Naive B cell (primary cell): ENCODE measurements at places on chromosomes 7 and 10. TPM values are rescaled to one million over a fixed set of nuclear protein-coding genes. Genes with fewer than 3 reads are reported as not detected.

Gene CYP2C19
- polyA plus RNA-seq, result not detected

Gene SORBS1
- not detected for polyA plus RNA-seq

Gene HOXA7
- polyA plus RNA-seq, result not detected

Gene ADK
- polyA plus RNA-seq, result 316 TPM

Gene HPSE2
- polyA plus RNA-seq, result not detected

Gene ANKIB1
- polyA plus RNA-seq, result 5.2 TPM

Gene ZNF511
- polyA plus RNA-seq, result 86.0 TPM

DNA sequence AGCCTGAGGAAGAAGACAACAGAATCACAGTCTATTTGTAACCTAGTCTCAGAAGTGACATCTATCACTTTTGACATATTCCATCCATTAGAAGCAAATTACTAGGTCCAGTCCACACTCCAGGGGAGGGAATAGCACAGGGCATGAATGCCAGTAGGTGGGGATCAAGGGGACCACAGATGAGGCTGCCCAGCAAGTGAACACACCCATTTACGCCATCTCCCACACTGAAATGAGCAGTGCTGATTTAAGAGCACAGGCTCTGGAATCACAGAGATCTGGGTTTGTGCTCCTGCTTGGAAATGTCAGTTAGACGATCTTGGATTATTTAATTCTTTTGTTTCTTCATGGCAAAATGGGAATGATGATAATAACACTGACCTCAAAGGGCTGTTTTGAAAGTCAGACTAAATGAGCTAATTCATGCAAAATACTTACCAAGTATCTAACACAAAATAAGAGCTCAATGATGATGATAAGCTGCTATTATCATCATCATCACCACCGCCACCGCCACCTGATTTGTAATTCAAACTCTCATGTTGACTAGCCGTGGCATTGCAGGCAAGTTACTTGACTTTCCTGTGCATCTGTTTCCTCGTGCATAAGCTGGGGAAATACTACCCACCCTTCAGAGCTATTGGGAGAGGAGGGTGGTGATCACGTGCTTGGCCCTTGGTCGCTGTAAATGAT is 138.9 kb upstream of the KLF14 start:
- DNase-seq, result no peak

GRCh38 chr7:116354171-116354545 is 143.8 kb downstream of the TES start:
- no peak for DNase-seq

DNA sequence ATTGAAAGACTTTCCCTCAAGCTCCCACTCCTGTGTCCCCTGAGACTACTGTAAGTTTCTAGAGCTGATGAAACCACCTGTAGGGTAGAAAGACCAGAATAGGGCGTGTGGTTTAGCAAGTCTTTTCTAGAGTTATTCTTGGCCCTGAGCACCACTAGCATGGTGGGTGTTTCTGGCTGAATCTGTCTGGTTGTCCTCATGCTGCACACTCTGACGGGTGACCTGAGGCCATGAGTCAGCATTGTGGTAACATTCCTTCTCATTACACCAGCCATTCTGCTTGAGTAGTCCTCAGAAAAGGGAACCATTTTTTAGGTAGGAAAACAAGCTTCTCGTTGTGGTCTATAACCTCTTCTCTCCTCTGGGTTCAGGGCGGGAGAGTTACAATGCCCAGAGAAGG is 250.3 kb downstream of the SNX13 start:
- DNase-seq, result no peak

DNA sequence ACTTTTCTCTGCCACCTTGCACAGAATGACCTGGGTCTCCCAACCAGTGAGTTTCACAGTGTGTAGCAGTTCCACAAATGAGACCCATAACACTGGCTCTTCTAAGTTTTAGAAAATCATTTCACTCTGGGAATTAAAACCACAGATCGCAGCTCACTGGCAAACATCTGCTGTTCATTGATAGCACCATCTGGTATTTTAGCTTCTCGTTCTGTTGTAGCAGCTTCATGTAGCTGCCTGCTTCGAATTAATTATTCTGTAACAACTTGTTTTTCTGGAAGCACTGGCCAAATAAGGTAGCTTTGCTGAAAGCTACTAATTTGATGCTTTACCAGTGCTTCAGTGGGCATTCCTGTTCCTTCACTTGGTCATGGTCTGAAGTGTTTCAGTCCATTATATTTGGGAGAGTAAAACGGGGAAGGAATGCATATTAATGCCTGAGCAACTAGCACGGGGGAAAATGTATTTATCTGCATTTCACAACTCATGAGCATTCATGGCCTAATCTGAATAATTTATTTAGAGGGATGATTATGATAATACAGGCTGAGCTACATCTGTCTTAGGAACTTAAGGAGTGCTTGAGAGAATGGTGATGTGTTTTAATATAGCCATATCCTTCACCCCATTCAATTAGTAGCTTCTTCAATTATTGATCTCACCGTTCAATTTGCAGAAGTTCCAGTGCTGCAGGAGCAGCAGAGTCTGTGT is 447.4 kb downstream of the XPNPEP1 start:
- DNase-seq, result no peak

- DNase-seq, result no peak
These were observed 13.0 kb upstream of the WIPI2 start for GRCh38 chr7:5177060-5177459.

DNA sequence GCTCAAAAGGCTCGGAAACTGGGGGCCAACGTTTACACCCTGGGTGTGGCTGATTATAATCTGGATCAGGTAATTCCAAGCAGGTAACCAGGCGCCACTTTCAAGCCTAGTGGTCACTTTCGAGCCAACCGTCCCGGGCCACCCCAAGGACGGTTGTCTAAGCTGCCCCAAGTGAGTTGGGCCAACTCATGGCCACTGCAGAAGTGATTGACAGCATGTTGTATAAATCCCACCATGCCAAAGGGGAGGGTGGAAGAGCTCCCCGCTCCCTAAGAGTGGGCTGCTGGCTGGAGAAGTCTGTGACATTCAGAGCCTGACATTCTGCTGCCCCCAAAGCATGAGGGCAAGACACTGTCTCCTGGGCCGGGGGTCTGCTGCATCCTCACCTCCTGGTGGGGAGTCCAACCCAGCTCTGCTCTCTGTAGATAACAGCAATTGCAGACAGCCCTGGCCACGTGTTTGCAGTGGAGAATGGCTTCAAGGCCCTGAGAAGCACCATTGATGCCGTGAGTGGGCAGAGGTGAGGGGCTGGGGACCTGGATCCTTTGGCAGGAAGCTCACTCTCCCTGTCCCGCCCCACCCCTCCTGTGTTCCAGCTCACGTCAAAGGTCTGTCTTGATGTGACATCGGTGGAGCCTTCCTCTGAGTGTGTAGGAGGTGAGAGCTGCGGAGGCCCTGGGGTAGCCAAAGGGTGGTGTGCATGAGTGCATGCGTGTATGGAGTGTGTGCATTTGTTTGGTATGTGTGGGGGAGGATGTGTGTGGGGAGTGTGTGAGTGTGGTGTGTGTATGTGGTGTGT is 10.8 kb downstream of the ANTXRL start:
- DNase-seq, result no peak

GRCh38 chr7:34675749-34676374 is 17.8 kb downstream of the NPSR1 start:
- no peak for DNase-seq

DNA sequence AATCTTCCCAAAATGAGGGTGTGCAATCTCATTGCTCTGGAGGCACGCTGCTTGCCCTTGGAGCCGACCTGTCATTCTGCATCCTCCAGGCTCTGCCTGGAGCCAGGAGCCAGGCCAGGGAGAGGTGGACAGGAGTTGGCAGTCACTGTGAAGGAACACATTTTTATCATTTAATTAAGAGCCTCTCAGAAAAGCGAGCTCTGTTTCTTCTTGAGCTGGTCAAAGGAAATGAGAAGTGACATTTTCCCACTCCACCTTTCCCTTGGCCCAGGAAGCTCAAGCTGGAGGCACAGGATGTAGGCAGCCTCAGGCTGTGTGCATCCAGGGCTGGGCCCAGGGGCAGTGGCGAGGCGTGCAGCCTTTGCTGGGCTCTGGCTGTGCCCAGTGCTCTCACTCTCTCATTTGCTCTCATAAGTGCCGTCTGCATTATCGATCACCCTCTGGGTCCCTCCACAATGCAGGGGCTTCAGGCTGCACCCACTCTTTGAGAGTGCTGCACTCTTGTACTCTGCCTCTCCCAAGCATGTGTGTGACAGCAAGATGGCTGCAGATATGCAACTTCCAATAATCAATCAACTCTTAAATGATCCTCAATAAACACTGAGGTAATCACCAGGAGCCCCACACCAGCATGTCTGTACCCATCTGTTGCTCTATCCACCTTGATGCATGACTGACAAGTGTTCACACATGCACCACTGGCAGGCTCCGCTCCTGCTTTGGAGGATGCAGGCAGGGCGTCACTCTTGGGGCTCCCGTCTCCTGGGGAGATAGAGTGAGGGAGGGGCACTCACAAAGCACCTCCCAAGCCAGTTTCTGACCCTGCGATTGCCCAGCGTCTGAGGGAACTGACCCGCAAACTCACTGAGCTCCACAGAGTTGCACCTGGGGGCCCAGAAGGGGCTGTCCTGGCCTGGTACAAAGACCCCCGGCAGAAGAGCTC is 171.4 kb downstream of the ZNF248 start:
- DNase-seq, result no peak

- DNase-seq, result no peak
These were observed 231.4 kb downstream of the DNAJB6 start for GRCh38 chr7:157568106-157568769.

DNA sequence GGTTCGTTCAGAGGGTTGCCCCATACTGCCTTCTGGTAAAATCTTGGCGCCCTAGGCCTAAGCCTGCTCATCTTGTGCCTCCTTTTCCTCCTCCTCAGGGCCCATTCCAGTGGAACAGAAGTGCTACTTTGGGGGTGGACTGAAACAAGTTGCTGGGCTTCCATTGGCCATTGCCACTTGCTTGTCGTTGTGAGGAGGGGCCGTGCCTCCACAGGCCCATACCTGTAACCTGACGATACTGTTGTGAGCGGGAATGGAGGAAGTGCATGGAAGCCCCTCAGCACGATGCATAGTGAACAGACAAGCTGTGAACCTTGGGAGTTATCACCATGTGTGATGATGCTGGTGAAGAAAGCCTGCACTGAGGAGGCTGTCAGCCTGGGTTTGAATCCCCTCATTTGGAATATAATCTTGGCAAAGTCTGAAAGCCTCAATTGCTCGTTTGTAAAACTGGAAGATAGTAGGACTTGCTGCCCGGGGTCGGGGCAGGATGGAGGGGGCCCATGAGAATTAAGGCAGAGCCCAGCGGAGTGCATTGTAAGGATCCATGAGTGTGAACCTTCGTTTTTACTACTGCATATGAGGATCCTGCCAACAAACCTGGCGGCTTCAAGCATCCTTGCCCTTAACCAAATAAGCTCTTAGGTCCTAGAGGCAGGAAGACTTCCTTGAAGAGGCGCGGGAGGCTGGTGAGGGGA is 671 bp upstream of the PAPSS2 start:
- no peak for DNase-seq

DNA sequence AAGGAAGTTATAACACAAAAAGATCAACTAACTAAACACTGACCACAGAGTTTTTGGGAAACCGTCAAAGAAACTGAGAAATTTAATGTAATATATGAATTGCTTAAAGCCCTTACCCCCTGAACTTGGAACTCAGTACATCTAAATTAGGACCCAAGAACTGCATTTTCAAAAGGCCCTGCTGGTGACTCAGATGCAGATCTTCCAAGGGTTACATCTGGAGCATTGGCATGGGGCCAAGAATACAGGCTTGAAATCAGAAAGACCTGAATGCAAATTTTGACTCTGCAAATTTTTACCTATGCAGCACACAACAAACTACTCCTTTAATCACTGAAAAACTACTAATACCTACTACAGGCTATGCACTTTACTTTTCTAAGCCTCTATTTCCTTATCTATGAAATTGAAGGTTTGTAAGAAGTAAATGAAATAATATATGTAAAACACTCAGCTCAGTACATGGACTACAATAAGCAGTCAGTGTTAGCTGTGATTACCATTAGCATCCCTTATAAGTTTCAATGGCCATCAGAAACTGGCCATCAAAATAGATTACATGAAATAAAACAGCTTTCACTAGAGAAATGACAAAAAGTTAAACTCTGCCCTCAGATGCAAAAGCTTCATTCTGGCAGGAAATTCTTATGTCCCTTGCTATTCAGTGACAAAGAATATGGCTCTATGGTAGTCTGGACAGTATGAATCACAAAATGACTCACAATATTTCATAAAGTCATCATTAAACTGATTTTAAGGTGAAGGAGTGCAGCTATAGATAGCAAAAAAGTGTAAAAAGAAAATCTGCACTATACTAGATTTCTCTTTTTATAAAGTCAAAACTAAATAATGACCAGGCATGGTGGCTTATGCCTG is 43.6 kb downstream of the NSUN6 start:
- no peak for DNase-seq

DNA sequence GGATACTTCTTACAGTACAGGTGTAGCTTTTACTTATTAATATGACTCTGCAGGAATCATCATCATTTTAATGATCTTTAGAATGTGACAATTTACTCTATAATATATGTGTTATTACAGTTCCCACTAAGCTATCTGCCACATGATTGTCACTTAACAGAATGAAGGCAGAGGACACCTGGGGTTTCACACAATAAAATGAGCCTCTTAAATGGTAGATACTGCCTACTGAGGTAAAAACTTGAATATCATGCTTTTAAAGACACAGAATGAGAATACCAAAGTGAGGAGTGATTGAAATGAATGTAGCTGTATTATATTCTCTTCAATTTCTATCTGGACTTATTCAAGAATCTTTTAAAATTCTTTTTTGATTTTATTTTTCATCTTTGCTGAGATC is 1255.3 kb upstream of the LRRN3 start:
- no peak for DNase-seq

GRCh38 chr7:131300572-131301466 is 26.9 kb upstream of the MKLN1 start:
- DNase-seq, result no peak

DNA sequence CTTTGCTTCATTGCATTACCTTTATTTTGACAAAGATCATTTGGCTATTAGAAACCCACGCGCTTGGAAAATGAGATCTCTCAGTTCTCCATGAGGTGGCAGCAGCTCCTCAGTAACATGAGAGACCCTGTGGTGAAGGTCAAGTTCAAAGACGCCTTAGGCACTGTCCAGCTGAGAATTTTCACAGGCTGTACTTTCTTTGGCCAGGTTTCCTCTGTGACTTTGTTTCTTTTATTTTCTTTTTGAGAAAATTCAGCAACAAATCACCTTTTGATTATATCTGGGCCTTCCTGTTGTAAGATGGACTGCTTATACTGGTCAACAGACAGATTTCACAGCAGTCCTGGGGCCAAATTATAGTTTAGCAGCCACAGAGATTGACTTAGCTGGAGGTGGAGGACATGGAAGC is 54.5 kb downstream of the RAB18 start:
- DNase-seq, result no peak
